SJSA1 (cell line): ENCODE measurements at places on chromosomes 16 and 17.

- no peak for DNase-seq
Measured at GRCh38 chr17:1137465-1137894, 42.3 kb downstream of the ABR start.

GRCh38 chr17:1847191-1847590, 17.4 kb downstream of the RPA1 start:
- DNase-seq: no peak

- no peak for DNase-seq
Measured at GRCh38 chr17:6592173-6592572, 35.8 kb upstream of the PITPNM3 start.

- no peak for DNase-seq
Measured at GRCh38 chr16:70534971-70535370, 11.4 kb downstream of the SF3B3 start.

- DNase-seq: no peak
Measured at GRCh38 chr17:28519236-28519635, 13.1 kb downstream of the FOXN1 start.

DNA sequence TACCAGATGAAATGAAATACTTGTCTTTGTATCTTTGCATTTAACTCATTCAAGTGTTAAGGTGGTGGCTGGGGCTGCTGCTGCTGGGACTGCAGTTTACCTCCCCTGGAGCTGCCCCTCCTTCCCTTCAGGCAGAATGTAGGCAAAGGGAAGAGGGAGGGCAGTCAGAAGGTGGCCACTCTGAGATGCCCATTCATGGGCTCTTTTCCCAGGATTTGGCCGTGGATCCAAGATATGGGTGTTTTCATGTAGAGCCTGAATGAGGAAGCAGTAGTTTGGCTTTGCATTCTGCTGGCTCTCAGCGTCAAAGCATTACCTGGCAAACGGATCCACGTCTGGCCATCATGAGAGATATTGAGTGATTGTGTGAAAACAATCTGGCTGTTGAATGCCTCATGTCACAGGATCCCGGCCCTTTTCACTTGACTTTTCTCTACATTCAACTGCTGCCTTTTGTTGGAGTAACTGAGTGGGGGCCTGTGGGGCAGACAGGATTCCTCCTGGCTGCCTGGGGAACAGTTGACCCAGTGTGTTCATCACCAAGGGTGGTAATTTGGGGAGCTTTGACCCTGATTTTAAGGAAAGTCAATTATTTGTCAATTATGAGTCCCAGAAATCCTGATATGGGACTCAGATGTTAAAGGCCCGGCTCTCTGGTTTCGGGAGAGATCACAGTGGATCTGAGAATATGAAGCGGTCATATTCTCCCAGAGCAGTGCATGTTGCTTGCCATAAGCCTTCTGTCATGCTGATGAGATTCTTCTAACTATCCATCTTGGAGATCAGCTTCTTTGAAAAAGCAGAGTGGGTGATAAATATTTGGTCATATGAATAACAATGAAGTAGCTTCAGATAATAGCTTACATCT, 236.8 kb downstream of the IRX3 start:
- no peak for DNase-seq

DNA sequence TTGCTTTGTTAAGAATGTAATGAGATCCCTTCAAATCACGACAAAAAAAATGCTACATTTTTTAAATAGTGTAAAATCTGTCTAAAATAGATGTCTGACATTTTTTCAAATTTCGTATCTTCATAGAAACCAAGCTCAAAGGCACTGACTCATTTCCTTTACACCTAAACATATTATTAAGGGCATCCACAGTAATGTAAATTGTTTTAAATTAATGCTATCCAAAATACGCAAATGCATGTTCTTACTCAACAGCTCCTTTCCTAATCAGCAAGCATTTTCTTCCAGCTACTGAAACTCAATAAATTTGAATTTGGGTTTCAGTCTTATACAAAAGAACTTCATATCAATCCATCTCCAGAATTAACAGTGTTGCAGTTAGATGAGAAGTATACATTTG, 4.3 kb downstream of the C16orf87 start:
- no peak for DNase-seq

GRCh38 chr16:918741-919657, 51.8 kb downstream of the LMF1 start:
- DNase-seq: no peak

DNA sequence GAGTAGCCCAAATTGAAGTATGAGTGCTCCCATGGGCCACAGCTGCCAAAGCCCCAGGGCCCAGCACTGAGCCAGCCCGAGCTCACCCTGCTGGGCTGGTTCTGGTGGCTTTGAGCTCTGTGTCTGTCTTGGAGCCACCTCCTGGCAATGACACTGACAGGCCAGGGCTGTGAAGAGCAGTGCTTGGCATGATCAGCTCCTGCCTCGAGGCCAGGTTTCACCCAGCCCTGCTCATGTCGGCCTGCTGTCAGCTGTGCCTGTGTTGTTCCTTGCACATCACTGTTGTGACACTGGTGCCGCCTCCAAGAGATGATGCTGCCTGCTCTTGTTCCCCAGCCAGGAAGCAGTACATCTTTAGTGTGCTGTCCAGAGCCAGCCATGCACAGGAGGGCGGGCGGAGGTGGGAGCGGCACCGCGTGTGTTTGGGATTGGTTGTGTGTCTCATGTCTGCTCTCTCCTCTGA, 26.0 kb downstream of the PLD6 start:
- no peak for DNase-seq

- no peak for DNase-seq
Measured at GRCh38 chr16:86073103-86073625, 174.2 kb downstream of the IRF8 start.

GRCh38 chr17:77571155-77571981, 387.1 kb upstream of the TNRC6C start:
- DNase-seq: no peak

GRCh38 chr16:6081320-6081976, 983.9 kb upstream of the EEF2KMT start:
- no peak for DNase-seq

GRCh38 chr17:79633993-79634813, 23.4 kb upstream of the RBFOX3 start:
- no peak for DNase-seq

- no peak for DNase-seq
Measured at GRCh38 chr16:57462978-57463362, 491 bp downstream of the POLR2C start.

GRCh38 chr17:62052765-62053338, 12.2 kb downstream of the MED13 start:
- no peak for DNase-seq

GRCh38 chr17:51926448-51926847, 232.1 kb downstream of the CA10 start:
- no peak for DNase-seq

- no peak for DNase-seq
Measured at GRCh38 chr16:50395763-50396710, 27.2 kb upstream of the BRD7 start.

GRCh38 chr17:15654886-15655561, 29.1 kb downstream of the TRIM16 start:
- DNase-seq: no peak

DNA sequence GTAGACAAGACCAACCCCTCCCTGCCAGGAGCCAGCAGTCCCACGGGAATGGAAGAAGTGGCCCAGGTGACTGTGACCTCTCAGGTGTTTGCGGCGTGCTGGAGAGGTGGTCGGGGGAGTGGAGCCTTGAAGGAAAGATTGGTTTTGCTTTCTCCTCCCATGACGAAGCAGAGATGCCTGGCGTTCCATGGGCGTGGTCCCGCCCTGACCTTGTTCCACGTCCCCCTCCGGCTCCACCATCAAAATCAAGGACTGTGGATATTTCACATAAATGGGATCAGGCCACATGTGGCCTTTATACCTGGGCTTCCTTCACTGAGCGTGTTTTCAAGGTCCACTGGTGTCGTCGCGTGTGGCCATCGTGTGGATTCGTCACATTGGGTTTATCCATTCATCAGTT, 270.6 kb upstream of the TNRC6C start:
- DNase-seq: no peak

- no peak for DNase-seq
Measured at GRCh38 chr16:84268291-84269040, 26.2 kb upstream of the WFDC1 start.

GRCh38 chr16:73794994-73795393, 501.6 kb upstream of the PSMD7 start:
- no peak for DNase-seq

DNA sequence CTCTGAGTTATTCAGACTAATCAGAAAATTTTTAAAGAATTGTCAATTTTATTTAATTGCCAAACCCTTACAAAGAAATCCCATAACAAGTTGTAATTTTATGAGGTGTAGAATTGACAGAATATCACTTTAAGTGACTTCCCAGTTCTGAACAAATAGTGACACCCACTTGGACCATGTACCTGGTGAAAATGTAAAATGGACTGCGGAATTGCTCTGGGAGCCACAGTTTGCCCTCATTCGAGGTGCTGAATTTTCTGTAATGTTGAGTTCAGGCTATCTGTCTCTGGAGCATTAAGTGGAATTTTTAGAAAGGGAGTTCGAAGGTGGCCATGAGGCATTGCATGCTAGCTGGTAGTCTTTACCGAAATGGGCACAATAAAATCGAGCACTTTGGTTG, 5.1 kb downstream of the GNAO1 start:
- no peak for DNase-seq

DNA sequence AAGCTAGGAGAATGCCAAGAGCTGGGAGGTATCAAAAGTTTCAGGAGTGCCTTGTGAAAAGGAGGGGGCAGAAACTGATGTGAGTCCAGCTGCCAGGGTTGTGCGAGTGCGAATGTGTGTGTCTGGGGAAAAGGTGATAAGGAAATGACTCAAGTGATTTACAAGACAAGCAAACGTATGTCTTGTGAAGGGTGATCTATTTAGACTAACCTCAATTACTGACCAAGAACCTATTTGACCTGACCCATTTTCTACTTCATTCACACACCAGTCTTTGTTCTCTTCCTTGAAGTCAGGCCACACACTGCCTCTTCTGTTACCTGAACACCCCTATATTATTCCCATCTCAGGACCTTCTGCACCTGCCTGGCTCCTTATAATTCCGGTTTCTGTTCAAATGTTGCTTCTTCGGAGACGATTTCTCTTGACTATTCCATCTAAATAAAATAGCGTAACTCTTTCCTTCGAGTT, 1.0 kb downstream of the GDE1 start:
- DNase-seq: no peak

DNA sequence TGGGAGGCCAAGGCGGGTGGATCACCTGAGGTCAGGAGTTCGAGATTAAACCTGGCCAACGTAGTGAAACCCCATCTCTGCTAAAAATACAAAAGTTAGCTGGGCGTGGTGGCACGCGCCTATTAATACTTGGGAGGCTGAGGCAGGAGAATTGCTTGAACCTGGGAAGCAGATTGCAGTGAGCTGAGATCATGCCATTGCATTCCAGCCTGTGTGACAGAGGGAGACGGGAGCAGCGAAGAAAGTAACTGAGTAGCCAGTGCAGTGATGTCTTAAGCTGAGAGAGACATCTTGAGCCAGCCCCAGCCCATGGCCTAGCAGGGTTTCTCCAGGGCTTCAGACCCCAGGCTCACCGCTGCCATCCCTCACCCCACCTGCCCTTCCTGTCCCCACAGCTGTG, 9.8 kb upstream of the SMIM5 start:
- no peak for DNase-seq

DNA sequence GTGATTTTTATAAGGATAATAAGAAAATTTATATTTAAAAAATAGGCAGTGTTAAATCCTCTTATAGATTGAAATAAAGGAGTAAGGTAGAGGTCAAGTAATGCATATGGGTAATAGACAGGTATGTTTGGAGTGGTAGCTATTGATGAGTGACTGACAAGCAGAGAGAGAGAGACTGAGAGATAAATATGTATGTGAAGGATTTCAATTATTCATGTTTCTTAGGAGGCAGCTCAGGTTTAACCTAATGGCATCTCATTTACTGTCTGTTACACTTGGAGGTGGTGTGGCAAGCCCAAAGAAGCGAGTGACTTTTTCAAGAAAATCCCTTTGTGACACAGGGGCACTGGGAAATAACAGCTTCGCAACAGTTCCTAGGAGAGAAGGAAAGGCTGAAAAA, 120.2 kb downstream of the KIF2B start:
- DNase-seq: no peak

- no peak for DNase-seq
Measured at GRCh38 chr17:34226011-34226743, 28.9 kb upstream of the CCL2 start.

DNA sequence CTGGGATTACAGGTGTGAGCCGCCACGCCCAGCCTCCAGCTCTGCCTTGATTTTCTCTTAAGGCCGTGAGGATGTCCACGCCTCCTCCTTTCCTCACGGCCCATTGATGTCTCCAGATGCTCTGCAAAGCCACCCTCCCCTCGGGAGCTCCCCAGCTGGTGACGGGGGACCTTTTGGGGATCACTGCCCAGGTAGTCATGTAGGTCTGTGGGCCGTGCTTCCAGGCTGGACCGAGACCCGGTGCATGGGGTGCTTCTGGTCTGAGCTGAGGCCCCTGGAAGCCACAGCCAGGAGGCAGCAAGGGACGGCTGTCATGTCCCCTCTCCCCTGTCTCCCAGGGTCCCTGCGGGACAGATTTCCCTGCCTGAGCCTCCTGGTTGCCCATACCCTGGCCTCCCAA, 277.8 kb downstream of the SEC14L1 start:
- no peak for DNase-seq

GRCh38 chr17:59683283-59683682, 23.9 kb downstream of the PTRH2 start:
- DNase-seq: no peak

GRCh38 chr17:62614142-62614541, 13.3 kb upstream of the MRC2 start:
- DNase-seq: no peak

DNA sequence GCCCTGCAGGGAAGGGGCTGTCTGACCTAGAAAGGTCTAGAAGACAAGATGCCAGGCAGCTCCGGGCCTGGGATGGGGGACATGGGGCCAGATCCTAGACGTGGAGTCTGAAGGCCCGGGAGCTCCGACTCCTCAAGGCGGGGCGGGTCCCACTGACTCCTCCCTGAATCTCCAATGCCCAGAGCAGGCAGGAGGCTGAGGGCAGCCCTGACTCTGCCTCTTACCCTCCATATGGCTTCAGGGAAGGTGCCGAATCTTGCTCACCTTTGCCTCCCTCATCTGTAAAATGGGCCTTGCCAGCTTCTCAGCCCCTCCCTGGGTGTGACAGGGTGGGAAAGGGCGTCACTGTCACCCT, 14.8 kb downstream of the VASN start:
- no peak for DNase-seq
